Muscle of leg (tissue), 16 donors: ENCODE measurements at places on chromosomes 2 and 18. TPM values are rescaled to one million over a fixed set of nuclear protein-coding genes. Genes with fewer than 3 reads are reported as not detected.

DNA sequence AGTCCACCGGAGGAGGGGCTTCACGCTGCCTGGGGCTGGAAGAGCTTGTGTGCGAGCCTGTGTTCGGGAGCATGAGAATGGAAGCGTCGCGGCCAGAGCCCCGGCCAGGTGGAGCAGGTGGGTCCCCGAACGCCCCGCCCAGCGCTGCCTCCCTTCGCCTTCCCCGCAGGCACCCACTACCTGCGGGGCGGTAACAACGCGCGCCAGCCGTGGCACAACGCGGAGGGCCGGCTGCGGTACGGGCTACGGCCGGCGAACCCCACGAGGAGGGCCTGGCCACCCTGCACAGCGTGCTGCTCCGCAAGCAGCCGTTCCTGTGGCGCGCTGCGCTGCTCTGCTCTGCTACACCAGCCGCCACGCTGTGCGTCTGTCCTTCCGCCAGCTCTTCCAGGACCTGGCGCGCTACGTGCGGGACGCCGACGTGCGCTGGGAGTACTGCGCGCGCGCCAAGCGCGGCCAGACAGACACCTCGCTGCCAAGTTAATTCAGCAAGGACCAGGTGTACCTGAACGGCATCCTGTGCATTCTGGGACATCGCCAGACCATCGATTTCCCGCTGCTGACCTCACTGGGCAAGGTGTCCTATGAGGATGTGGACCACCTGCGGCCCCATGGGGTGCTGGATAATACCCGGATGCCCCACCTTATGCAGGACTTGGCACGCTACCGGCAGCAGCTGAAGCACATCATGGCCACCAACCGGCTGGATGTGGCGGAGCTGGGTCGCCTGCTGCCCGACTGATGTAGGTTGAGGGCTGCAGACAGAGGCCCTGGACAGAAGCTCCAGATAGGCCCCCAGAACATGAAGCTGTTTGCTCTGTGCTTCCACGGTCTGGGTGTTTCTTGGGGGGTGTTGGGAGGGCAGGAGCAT, 200.6 kb downstream of the NAPG start:
- no peak for DNase-seq

The ARHGAP25 gene
- total RNA-seq, result 3.1 TPM

DNA sequence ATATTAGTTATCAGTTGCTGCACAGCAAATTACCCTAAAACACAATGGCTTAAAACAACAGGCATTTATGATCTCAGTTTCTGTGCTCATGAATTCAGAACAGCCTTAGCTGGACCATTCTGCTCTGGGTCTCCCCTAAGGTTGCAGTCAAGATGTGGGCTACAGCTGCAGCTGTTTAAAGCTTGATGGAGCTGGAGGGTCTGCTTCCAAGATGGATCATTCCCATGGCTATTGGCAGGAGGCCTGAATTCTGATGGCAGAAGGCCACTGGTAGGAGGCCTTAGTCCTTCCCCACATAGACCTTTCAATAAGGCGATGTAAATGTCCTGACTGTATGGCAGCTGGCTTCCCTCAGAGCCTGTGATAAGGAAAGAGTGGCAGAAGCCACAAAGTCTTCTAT, 118.6 kb upstream of the SERPINE2 start:
- DNase-seq, result peak; percentile 95

The CYTIP gene
- 0.84 TPM for total RNA-seq

The RETSAT gene
- 11.7 TPM for total RNA-seq

DNA sequence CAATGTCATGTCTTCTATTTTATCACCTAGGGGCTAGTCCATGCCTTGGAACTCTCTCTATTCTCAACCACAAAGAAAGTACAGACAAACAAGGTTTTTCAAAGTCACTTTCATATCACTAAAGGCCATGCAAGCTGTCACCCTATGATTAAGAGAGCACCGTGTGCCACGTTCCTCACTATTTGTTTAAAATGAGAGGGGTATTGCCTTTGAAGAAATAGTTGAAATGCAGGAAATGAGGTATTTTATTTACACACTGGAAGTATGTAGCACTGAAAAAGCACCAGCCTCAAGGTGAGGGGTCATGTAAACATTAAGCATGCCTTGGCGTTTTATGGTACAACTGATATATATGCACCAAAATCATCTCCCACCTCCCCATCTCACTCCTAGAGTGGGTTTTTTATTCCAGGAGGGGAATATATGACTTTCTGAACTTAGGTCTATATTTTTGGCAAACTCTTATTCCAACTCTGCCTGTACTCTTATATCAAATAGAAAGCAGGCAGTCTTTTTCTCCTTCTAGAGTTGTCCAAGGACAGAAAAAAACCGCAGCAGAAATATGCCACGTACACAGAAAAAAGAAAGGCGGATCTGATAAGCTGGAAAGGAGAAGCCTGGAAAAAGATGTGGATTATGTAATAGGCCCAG, 53.5 kb downstream of the VSNL1 start:
- DNase-seq, result no peak

DNA sequence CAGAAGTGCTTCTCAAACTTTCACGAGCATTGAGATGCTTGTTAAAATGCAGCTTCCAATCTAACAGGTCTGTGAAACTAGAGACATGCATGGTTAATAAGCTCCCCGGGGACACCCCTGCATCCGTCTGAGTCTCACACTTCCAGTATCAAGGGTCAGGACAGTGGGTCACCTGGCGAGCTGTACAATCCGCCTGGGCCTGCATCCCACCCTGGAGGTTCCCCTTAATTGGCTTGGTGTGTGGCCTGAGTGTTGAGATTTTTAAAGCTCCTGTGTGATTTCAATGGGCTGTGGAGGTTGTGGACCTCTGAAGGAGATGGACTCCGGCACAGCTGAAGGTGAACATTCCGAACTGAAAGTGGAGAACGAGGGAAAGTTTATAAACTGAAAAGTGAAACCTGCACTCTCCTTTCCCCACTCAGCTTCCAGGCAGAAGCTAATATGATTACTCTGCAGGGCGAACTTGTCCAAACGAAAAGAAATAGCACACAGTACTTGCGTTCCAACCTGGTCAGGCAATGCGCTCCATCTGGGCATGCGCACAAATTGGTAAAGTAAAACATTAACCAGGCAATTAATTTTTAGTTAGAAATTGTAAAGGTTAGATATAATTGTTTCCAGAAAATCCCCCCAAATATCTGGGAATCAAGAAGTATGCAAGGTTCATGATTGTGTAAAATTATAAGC, 191.7 kb upstream of the ALKAL2 start:
- no peak for DNase-seq

DNA sequence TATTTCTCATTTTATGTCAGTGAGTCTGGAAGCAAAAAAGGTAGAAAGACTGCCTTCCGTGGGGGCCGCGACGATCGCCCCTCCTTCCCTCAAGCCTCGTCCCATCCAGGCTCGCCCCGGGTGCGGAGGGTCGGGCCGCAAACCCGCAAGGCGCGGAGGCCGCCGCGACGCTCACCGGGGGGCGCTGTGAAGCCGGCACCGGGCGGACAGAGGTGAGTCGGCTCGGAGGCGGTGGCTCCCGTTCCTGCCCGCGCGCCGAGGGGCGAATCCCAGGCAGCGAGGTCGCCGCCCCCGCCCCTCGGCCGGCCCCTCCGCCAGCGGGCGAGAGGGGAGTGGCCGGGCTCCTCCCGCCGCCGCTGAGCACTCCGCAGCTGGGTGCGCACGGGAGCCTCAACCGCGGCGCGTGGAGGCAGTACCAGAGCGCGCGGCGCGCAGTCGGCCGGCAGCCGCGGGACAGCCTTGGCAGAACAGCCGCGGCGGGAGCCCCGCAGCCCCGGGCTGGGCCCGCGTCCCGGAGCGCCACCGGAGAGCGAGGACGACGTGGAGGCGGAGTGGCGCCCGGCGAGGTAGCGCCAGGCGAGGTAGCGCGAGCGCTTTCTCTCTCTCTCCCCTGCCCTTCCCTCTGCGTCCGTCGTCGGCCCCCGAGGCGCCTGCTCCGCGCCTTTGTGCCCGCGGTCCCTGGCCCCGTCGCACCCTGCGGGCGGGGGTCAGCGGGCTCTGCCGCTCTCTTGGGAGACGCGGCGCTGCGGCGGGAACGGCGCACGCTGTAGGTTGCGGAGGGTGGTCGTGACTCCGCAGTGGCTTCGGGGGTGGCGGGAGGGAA, at the start of gene MYO1B:
Gene MYO1B, plus strand, starts transcription at position 359 of the 823 bp plus-strand sequence. CDS start 31,492 bp downstream, outside the sequence.
- peak; percentile 89 for DNase-seq

DNA sequence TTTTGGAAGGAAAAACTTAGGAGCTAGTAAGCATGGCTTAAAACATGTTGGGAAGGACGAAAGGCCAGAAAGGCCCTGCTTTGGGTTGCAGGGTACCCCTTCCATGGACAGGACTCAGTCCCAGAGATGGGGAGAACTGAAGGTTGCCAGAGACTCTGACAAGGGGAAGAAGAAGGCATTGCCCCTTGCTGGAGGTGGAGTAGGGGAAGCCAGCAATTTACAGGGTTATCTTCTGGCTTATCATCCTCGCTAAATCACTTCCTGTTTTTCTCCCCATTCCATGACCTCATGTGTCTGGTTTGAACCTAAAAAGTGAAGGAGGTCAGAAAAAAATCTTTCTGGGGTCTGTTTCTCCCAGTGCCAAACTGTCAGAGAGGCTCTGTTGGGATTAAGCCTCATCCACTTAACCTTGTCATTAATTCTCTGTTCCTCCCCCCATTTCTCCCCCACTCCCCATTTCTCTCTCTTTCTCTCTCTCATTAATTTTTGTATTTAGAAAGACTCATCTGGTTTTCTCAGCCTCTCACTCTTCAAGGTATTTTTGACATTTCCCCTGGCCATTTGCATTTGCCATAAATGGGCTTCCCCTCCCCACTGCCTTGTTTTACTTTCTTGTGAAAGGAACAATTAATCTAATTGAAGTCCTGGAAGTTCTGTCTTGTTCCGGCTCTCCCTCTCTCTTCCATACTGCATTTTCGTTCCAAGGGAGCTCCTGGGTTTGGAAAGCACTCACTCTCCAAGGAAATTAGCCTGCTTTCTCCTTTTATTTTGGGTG, 17.4 kb downstream of the NRP2 start:
- DNase-seq, result no peak

The MARCHF4 gene
- not detected for total RNA-seq

DNA sequence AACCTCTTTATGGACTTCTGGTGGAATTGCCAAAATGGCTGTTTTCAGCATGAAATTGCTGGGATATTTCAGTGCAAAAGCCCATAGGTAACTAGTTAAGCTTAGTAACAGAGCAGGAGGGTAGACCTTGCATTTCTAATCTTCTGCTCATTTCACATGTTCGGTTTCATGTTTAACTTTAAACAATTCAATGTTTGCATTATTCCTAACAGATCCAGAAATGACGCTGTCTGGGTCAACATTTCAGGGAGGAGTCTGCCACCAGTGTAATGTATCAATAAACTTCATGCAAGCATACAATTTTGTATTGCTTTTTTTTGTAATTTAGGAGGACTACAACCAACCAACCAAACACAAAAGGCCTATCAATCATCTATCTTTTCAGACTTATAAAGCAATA, 22.4 kb downstream of the CABYR start:
- DNase-seq, result no peak

DNA sequence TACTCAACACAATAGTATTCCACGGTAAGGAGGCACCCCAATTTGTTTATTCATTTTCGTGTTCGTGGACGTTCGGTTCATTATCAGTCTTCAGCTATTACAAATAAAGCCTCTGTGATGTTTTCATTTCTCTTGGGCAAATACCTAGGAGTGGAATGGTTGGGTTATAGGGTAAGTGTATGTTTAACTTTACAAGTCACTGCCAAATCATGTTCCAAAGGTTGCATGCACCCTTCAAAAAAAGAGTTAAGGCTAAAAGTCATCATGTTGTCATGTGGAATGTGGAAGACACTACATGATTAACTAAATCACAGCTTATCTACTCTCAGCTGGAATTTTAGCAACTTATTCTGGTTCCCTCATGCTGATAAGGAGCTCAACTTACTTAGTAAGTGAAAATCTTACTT, 15.8 kb downstream of the INO80C start:
- no peak for DNase-seq

- DNase-seq, result no peak
Measured at GRCh38 chr2:46071074-46071473, 226.1 kb upstream of the EPAS1 start.

DNA sequence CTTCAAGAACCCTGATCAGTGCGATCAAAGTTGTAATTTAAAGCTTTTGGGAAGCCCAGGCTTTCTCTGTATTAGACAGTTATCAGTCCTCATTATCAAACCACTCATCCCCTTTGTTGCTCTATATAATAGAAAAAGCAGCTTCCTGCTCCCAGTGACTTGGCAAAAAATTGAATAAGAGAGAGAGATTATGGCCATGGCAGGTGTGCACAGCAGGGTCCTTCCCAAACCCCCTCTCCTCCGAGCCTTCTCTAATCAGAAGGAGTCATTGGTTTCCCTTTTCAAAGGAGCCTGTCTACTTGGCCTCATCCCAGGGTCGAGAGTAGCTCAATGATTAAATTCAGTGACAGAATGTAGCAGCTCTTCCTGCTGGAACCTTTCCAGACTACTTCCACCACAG, 81.5 kb downstream of the SEMA4F start:
- no peak for DNase-seq

The RAMP1 gene
- total RNA-seq, result 41.5 TPM

The IL18R1 gene
- 0.98 TPM for total RNA-seq

The BIN1 gene
- total RNA-seq, result 725 TPM

- no peak for DNase-seq
Measured at GRCh38 chr2:176260689-176261088, 8.6 kb upstream of the MTX2 start.

The ARHGEF33 gene
- 0.71 TPM for total RNA-seq

The UPP2 gene
- total RNA-seq, result not detected

DNA sequence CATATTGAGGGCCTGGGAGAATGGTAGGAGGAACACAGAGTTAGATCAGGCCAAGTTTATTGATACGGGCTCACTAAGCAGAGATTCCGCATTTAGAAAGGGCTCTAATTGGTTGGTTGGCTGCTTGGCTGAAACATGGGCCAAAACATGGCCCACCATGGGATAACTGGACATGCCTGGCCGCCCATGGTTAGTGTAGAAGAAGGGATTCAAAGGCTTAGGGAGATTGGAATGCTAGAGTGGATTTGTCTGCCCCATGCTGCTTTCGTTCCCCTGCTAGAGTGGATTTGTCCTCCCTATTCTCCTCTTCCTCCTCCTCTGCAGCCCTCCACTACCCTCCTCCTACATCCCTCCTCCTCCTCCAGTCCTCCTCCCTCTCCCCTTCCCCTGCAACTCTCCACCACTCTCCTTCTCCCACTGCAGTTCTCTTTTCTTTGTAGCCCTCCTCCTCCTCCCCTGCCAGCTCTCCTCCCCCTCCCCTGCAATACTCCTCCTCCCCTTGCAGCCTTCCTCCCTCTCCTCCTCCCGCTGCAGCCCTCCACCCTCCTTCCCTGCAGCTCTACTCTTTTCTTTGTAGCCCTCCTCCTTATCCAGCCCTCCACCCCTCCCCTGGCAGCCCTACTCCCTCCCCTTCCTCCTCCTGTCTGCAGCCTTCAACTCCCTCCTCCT, 17.2 kb downstream of the BOK start:
- no peak for DNase-seq

GRCh38 chr2:184633726-184634125, 35.4 kb downstream of the ZNF804A start:
- DNase-seq, result no peak

The COL4A3 gene
- under 0.01 TPM for total RNA-seq

GRCh38 chr2:112658839-112659667, 13.3 kb downstream of the SLC20A1 start:
- DNase-seq, result no peak

The AQP12A gene
- total RNA-seq, result not detected

GRCh38 chr2:165572151-165572550, 102.7 kb downstream of the CSRNP3 start:
- DNase-seq, result peak; percentile 75

- no peak for DNase-seq
Measured at GRCh38 chr2:207926133-207926988, 99.0 kb downstream of the PLEKHM3 start.

The PCARE gene
- total RNA-seq, result 0.09 TPM

GRCh38 chr18:77052297-77052982, 80.1 kb downstream of the MBP start:
- DNase-seq, result no peak

The CRYBA2 gene
- total RNA-seq, result not detected

The RNF125 gene
- total RNA-seq, result 7.3 TPM
